CD4-positive, alpha-beta T cell treated with Interferon gamma for 1 hour (primary cell): ENCODE measurements at places on chromosomes 1 and 21.

GRCh38 chr1:66929146-66929688 lies 4.4 kb downstream of the MIER1 start:
- no peak for DNase-seq

- DNase-seq = no peak
Measured at GRCh38 chr1:154822717-154823116, 47.4 kb downstream of the KCNN3 start.

DNA sequence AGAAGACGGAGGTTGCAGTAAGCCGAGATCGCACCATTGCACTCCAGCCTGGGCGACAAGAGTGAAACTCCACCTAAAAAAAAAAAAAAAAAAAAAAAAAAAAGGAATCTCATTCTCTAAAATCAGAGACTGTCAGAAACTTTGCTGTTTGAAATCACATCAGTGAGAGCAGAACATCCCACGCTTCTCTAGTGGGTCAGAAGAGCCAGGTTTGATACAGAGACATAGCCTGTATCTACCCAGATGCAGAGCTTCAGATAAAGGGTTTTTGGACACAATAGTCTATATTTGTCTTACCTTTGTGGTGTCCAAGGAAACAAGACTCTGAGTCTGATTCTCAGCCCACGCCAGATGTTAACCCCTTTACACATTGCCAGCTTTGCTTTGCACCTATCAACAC lies 19.6 kb downstream of the CELA3A start:
- DNase-seq = no peak

DNA sequence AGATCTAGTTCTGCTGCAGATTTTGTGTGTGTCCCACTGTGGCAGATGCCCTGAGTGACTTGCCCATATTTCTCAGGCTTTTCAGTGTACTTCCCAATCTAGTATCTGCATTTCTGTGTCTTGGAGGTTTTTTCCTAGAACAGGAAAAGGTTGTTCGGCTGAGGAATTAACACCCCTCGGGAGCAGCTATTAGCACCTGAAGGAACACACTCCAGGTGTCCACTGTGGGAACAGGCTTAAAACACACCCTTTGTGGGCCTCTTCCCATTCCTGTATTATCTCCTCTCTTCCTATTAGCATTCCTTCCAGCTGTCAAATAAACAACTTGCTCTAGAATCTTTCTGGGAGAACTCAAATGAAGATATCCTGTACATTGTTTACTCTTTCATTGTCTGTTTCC lies 178.3 kb downstream of the HMCN1 start:
- DNase-seq = no peak

GRCh38 chr1:43358121-43358745 lies 548 bp upstream of the CDC20 start:
- no peak for DNase-seq

DNA sequence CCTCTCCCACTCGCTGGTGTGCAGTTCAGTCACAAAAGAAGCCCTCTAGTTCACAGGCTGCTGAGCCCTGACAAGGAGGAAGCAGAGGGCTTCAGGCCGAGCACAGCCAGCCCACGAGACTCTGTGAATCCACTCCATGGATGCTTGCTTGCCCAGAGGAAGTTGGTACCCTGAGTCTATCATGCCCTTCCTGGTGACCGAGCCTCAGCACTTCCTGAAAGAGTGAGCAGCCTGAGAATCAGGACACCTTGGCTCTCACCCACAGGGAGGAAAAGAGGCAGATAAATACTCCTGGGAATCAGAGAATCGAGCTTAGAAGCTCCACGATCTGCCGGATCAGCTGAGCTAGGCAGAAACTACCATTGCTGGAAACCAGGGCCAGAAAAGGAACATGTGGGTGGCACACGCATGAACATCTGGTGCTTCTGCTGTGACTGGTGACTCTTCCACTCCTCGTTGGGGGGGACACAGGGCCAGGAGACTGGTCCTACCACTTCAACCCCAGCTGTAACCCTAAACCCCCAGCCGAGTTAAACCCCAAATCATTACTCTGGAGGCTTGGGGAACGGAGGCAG lies 376.3 kb upstream of the CAMK1G start:
- DNase-seq = no peak

GRCh38 chr1:3651026-3651929 lies 1.0 kb upstream of the TP73 start:
- no peak for DNase-seq

DNA sequence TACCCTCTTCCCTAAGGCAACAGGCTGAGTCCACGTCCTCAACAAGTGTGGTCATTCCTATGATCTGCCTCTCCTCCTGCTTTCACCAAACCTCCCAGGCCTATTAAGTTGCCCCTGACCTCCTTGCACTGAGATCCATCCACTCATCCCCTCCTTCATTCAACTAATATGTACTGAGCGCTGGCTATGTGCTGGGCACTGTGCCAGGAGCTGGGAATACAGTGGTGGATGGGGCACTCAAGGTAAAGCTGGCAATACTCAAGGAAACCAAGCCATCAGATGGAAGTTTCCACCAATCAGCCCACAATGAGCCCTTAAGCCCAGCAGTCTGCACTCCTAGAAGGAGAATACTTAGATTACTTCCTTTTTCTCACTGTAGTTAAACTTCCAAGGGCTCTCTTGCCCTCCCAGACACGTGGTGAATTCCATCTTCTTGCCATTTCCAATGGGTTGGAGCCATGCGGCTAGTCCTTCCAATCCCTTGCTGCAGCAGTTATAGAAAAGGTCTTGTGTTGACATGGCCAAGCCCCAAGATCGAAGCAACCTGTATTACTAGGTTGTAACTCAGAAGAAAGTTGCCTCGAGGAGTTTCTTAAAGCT lies 279.9 kb upstream of the RUNX1 start:
- no peak for DNase-seq

DNA sequence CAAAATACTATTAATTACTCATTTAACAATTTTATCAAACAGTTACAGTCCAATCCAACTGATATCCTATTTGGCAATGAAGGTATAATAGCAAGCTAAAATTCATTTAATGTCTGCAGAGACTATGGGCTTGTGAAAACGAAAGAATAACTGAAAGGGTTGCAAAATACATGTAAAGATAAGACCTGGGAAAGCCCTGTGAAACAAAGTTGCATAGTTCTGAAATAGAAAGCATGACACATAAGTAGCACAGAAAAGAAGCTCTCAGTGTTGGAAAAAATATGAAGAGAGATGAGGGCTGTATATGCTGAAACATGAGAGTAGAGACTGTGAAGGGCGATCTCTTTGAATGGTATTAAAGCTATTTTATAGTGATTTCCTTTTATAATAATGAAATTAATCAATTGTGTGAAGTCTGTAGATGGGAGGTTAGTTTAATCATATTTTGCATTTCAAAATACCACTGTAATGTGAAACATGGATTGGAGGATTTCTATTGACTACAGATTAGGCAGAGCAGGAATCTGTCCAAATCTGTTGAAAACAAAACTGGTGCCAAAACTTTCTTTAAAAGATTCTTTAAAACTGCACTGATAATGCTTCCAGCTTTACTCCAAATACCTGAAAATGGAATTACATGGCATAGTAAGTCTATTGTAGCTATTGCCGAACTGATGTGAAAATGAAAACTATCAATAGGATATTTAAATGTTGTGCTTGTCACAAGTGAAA lies 1518.9 kb upstream of the B3GALT2 start:
- DNase-seq = no peak

DNA sequence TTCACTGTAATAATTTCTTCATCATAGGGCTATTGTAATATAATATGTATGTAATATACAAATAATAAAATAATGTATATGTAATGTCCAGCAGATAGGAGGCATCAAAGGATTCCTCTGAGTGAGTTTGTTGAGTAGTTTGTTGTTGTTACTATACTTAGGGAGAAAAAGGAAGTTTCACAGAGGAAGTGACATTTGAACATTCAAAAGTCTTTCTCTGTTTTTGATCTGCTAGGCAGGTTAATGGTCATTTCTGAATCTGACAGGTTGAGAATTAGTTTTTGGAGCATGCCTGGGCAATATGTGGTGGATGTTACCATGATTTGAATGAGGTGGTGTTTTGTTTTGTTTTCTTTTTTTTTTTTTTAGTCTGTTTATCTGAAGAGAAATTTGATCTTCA lies 102.1 kb downstream of the NRDC start:
- no peak for DNase-seq

- peak; percentile 69 for DNase-seq
Measured at GRCh38 chr1:11838349-11839272, 9.0 kb downstream of the NPPA start.

- DNase-seq = no peak
Measured at GRCh38 chr1:219965285-219966070, 37.1 kb upstream of the SLC30A10 start.

DNA sequence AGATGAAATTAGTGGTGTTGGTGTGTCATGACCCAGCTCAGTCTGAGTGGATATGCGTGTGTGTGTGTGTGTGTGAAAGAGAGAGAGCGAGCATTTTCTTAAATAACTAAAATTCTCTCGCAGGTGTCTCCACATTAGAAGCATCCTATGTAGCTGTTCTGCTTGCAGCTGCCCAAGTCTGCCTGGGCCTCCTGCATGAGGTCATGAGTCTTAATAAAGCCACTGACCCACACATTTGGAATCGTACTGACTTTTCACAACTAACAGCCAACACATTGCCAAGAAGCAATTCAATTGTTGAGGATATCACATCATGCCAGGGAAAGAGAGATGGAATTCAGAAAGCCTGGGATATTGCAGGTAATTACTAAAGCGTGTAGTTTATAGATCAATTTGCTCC lies 238.2 kb upstream of the AJAP1 start:
- no peak for DNase-seq

DNA sequence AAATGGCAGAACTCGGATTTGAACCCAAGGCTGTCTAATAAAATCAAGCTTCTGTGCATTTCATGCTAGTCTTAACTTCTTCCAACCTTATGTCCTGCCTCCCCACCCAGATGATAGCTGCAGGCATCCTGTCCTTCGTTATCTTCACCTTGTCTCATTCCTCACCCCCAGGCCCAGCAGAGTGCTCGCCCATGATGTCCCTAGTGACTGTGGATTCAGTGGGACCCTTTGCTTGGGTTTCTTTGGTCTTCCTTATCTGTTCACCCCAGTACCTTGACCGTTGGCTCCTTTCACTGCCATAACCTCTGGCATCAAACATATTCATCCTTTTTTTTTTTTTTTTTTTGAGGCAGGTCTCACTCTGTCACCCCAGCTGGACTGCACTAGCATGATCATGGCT lies 5.6 kb upstream of the BSDC1 start:
- no peak for DNase-seq

DNA sequence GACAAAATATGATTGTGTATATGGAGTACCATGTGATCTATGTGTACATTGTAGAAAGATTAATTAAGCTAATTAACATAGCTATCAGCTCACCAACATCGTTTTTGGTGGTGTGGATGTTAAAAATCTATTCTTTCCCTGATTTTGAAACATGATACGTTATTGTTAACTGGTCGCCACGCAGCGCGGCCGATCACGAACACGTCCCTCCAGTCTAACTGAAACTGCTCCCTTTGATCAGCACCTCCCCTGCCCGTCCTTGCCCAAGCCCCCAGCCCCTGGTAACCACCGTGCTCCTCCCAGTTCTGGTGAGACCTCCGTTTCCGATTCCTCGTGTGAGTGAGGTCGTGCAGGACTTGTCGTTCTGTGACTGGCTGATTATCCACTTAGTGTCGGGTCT lies 67.0 kb downstream of the AGPAT3 start:
- DNase-seq = no peak

- no peak for DNase-seq
Measured at GRCh38 chr1:83511146-83511726, 487.7 kb downstream of the TTLL7 start.

GRCh38 chr21:25515484-25516405 lies 91.5 kb downstream of the MRPL39 start:
- DNase-seq = no peak

GRCh38 chr21:36710729-36711048 lies 11.8 kb downstream of the SIM2 start:
- no peak for DNase-seq

DNA sequence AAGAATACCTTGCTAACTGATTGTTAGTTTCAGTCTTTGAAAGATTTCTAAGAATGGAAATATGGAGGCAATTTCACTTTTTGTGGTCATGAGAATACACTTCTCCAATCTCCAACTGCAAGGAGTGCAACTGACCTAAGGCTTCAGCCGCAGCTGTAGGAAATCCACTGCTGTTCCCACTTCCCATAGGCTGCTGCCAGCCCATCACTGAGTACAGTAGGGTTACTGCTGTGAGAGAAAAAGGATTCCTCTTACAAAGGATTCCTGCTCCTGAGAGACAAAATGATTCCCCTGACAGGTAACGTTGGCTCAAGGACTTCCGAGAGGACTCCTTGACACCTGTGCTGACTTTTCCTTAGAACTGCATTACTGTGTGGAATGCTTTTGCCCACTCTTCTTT lies 87.4 kb downstream of the ADGRL4 start:
- no peak for DNase-seq

- DNase-seq = peak; percentile 39
Measured at GRCh38 chr1:182299728-182300616, 91.6 kb downstream of the GLUL start.

GRCh38 chr1:197390856-197391255 lies 122.8 kb downstream of the CRB1 start:
- no peak for DNase-seq

- no peak for DNase-seq
Measured at GRCh38 chr1:110266834-110267233, 56.7 kb downstream of the KCNC4 start.

GRCh38 chr1:33222381-33222780 lies 33.9 kb upstream of the ZNF362 start:
- DNase-seq = no peak

DNA sequence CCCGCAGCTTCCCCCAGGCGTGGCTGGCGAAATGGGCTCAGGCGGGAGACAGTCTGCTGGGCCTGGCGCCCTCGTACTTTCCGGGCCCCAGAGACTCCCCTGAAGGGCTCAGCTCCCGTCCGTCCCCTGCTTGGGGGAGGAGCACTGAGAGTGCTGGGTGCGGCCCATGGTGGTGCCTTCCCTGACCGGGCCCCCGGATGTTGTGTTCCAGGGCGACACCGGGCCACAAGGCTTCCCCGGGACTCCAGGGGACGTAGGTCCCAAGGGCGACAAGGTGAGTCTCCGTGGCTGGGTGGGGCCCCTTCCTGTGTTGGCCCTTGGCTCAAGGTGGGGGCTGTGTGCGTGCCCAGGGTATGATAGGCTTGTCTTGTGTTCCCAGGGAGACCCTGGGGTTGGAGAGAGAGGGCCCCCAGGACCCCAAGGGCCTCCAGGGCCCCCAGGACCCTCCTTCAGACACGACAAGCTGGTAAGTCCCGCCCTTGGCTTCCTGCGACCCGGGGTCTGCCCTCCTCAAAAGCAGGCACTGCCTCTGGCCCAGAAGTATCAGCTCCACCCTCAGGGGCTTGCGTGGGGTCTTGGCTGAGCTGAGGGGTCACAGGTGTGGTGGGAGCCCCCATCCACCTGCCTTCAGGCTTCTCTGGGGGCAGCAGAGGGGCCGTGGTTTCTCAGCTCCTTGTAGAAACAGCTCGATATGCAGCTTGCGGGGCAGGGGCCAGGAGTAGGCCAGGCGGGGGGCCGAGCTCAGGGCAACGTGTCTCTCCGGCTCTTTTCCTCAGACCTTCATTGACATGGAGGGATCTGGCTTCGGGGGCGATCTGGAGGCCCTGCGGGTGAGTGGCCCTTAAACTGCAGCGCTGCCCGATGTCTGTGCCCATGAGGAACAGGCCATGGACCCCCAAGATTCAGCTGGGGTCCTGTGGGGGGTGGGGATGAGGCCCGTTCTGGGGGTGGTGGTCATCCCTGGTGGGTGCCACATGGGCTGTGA lies 62.3 kb downstream of the SLC19A1 start:
- no peak for DNase-seq
